ENCODE measurements at places on chromosomes 2 and 18. TPM values are rescaled to one million over a fixed set of nuclear protein-coding genes. Genes with fewer than 3 reads are reported as not detected.
A peak's percentile ranks its signal among the peaks of the same experiment; 100 is the strongest.

DNA sequence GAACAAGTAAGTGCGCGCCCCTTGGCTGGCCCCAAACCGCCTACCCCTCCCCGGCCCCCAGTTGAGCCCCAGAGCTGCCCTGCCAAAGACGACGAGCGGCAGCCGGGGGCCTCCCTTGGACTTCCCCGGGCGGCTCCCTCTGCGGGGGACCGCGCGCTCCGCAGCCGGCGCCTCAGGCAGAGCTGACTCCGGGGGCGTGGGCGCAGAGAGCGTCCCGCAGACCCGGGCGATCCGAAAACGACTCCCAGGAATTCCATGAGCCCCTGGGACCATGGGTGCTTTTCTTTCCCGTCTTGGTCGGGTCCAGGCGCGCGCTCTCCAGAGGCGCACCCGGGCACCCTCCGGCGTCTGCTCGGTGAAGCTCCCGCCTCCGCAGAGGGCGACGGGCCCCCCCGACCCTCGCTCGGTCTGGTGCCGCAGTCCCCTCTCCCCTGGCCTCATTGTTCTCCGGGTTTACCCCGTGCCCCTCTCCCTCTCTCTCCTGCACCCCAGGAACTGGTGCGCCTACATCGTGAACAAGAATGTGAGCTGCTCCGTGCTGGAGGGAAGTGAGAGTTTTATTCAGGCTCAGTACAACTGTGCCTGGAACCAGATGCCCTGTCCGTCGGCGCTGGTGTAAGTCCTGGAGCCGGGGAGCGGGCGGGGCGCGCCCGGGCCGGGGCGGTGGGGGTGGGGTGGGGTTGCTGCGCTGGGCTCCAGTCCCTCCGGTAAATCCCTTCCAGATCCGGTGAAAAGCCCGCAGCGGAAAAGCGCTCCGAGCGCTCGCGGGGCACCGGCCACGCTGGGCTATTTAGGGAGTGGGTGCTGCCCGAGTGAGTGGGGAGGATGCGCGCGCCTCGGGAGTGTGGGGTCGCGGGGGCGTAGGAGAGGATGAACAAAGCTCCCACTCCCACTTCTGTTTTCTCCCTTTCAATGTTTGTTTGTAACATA is 776 bp downstream of the EMILIN2 start:
- peak; percentile 52 for DNase-seq

DNA sequence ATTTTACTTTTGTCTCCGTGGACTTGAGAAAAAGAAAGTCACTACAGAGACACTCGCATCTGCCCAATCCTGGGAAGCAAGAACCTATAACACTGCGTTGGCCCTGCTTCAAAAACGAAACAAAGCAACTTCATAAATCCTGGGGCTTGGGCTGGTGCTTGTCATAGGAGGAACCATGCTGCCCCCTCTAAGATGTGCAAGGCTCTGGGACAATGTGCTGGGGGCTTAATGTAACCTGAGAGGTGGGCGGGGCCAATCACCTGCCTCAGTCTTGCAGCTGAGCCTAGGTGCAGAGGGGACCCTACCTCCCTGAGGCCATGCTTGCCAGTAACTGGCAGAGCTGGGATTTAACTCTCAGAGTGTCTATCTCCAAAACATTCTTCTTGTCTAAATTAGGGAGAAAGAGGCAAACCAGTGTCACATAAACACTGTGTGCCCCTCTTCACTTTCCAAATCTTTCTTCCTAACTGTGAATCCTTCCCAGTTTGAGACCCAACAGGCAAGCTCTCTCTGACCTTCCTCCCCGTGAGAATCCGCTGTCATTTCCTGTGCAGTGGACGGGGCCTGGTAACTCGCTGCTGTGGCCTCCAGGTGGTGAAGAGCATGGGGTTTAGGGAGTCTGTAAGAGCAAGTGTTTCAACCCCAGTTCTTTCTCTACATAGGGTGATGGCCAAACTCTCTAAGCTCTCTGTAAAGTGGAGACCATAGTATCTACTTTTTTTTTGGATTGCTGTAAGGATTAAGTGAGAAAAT is 115.1 kb downstream of the ACKR3 start:
- no peak for DNase-seq

GRCh38 chr2:48933828-48934497 is 178.4 kb upstream of the LHCGR start:
- DNase-seq: no peak

DNA sequence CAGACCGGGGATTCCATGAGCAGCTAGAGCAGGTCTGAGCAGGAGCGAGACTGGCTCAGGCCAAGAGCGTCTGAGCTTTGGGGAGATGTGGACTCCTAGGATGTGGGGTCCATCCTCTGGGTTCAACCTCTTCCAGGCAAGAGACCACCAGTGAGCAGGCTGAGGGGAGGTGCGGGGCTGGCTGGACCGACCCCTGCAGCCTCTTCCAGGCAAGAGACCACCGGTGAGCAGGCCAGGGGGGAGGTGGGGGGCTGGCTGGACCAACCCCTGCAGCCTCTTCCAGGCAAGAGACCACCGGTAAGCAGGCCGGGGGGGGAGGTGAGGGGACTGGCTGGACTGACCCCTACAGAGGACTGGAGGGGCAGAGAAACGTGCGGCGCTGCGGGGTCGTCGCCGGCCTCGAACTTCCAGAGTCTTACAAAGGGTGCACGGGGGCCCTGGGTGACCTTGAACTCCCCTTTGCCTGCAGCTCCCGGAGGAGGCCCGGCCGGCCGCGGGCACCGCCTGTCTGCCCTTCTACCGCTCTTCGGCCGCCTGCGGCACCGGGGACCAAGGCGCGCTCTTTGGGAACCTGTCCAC is 63.4 kb downstream of the TPO start:
- DNase-seq: no peak

DNA sequence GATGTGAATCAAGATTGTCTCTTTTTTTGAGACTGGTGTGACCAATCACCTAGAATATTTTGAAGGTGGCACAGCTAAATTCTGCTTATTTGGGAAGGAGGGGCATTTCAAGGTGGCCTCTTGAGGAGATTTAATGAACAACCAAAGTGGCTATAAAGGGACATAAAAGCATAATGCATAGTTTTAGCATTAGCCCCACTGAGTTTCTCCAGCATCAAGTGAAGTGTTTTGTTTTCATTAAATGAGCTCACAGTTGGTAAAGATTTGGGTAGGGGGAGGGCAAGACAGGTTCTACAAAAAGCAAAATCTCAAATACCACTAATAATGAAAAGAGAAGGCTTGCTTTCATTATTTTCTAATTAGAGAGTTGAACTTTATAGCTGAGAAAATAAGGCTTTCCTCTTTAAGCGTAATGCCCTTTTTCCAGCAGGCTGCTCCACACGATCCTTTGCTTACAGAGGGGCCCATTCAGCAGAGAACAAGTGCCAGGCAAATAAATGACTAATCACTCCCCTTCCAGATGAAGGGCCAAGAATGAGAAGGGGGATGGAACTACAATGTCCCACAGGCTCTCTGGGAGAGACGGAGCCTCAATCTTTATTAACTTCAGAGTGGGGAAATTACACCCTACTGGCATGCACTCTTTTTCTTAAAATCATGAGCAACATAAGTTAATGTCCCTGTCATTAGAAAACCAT is 35.9 kb downstream of the LHCGR start:
- no peak for DNase-seq

DNA sequence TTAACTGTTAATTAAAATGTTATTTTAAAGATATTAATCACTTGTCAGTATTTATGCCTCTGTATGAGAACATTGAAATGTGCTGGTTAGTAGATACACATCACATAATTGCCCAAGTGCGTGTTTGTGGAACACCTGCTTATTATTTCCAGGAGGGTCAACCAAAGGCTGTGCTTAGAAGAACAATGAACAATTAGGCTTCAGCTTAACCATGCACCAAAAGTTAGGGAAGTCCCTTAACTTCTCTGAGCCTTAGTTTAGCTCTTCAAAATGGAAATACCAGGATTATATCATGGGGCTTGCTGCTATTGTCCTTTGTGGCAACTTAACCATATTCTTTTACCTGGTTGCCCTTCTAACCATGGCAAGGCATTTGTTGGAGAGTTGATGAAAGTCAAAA is 43.0 kb upstream of the PLA2R1 start:
- no peak for DNase-seq

DNA sequence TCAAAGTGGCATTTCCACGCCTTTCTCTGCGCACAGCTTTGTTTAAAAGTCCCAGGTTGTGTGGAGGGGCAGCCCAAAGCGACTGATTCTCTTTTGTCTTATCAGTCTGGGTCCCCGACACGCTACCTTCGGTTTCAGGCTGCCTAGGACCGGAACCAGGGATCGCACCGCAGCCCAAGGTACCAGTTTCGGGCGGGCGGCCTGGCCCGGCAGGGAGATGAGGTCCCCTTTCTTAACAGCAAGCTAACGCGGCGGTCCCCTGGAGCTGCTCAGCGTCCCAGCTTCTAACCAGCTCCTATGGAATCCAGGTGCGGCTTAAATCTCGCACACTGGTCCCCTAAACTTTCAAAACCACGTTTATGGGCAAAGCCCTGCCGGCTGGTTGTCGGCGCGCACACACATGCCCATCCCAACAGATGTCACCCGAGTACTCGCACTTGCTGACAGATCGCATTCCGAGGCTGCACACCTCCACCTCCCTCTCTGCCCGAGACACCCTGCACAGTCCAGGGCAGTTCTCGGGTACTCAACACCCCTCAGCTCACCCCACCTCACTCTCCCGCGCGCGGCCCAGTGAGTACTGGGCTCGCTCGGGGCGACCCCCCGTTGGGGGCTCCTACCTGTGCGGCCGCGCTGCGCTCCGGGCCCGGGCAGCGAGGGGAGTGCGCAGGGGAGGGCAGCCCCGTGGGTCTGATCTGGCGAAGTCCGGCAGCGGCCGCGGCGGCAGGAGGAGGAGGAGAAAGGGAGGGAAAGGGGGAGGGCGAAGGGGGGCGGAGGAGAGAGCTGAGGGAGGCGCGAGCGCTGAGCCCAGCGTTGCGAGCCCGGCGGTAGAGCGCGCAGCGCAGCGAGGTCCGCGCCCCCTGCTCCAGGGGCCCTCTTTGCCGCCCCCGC is at the start of gene EFEMP1:
TSS of gene EFEMP1 (minus strand) at position 692 of the 891 bp plus-strand sequence. CDS start 1,342 bp downstream, outside the sequence.
- DNase-seq: peak; percentile 64

DNA sequence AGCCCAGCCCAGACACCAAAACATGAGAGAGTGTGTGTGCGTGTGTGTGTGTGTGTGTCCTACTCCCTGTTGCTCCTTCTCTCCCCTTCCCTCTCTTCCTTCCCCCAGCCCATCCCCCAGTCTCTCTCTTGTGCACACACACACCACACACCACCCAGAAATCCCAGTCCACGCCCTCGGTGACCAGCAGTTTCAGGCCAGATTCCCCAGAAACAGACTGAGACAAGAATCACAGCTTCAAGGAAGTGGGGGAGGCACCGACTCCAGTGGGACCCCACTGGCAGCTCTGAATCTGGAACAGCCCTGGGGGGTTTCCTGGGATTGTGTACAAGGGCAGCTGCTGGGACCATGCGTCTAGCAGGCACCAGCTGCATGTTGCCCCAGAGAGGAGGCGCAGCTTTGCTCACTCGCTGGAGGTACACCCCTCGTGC is 113.5 kb downstream of the NDUFA10 start:
- DNase-seq: no peak

DNA sequence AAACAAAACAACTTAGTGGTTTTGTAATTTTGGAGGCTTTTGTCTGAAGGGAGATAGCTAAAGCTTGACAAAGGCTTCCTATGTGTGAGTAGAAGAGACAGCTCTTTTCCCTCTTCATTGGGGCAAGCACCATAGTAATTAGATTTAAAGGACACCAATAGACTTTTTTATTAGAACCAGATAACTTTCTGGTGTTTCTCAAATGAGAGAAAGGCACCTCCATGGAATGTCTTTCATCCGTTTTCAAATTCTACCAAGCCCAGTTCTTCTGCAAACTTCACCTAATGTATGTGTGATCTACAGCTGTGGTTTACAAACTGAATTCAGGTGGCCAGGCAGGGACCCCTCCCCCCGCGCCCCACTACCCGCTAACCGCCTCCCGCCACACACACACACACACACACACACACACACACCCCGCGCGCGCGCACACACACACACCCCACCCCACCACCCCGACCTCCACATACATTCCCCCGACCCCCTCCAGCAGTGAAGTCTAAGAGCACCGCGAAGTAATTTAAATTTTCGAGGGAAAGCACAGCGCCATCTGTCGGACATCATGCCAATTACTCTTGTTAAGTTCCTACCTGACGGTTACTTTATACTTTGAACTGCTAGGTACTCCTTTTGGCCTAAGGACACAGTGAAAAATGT is 31.6 kb upstream of the PPP1R1C start:
- DNase-seq: peak; percentile 15

DNA sequence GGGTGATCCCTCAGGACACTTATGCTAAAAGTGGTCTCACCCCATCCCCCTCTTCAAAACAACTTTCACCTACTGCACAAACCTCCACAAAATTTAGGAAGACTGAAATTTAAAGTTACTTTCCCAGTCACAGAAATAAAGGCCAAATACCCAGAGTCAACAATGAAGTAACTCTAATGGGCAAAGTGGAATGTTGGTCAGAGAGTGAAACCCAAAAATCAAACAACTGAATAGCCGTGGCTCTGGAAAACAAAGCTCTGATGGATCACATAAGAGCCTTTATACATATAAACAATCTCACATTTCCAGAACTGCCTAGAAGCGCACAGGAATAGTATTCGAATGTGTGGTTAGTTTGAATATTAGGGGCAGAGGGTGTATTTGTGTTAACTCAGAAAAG is 4.7 kb downstream of the ACVR1 start:
- no peak for DNase-seq

GRCh38 chr18:51569561-51569960 is 372.1 kb upstream of the MEX3C start:
- no peak for DNase-seq

- DNase-seq: no peak
Observed at GRCh38 chr2:27431395-27431794, 3.0 kb downstream of the NRBP1 start.

DNA sequence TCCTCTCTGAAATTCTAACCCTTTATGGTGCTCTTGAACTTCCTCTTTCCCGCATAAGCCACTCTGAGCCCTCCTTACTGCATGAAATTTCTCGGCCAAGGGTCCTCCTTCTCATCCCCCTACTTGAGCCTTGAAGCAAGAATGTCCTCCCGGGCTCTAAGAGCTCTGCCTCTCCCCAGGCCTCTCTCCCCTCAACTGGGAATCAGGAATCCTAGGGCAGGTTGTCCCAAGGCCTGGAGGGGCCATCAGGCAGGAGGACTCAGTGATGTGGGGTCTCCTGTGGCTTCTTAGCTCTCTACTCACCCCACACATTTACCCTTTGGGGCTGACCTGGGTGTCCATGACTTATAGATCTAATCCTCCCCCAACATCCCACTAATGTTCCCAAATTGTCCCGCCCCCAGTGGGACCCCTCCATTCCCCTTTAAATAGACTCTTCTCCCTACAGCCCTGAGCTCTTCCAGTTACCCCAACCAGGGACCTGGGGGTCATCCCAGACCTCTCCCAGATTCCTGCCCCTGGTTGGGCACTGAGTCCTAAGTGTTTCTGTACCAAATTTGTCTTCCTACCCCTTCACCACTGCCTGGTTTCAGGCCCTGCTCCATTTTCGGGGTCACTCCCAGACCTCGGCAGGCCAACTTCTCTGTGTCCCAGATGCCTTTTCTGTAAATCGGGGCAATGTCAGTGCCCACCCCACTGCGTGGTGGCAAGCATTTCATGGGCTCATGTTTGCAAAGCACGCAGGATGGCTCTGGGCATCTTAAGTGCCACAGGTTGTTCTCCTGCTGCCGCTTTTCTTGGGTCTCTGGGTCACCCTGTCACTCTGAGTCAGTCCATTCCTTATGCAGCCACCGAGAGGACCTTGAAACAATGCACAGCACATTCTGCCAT is 171.2 kb downstream of the ASB1 start:
- DNase-seq: no peak

BBS5 gene
- 9.5 TPM for total RNA-seq

IL1RN gene
- total RNA-seq: 0.22 TPM

HMSD gene
- total RNA-seq: not detected

OSBPL6 gene
- total RNA-seq: 3.0 TPM

TAF4B gene
- total RNA-seq: 1.6 TPM

STON1 gene
- total RNA-seq: 3.4 TPM

DAW1 gene
- total RNA-seq: not detected

MLPH gene
- 24.8 TPM for total RNA-seq

GBX2 gene
- not detected for total RNA-seq
